ENCODE measurements at places on chromosomes 13 and 19. TPM values are rescaled to one million over a fixed set of nuclear protein-coding genes. Genes with fewer than 3 reads are reported as not detected.

GRCh38 chr13:49844181-49844580 is 51.7 kb upstream of the KPNA3 start:
- no peak for DNase-seq

DNA sequence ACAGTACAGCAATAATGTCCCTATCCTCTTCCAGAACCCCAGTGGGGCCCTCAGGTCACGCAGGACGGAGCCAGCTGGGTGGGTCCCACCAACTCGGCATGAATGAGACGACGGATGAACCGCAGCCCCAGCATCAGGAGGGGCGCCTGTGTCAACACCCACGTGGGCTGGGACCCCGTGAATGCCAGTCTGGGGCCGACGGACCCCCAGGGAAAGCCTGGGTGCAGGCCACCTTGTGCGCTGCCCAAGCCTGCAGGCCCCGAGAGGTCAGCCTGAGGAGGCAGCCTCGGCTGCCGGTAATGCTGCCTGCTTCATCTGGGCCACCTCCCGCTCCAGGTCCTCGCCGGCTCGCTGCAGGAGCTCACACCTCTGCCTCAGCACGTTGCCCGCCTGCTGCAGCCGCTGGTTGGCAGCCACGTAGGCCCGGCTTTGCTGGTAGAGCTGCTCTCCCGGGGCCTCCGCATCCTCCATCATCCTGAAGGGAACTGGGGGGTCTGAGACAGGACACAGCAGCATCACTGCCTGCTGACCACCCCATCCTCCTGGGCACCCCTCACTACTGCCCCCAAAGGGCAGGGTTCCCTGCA is 4.2 kb downstream of the C19orf25 start:
- no peak for DNase-seq

GRCh38 chr19:39602224-39602623 is at the start of gene LGALS13:
LGALS13 (plus strand) TSS chr19:39602524; CDS start chr19:39602569, 45 bp downstream.
- no peak for DNase-seq

TSSK6 gene
- total RNA-seq: 0.07 TPM

DNA sequence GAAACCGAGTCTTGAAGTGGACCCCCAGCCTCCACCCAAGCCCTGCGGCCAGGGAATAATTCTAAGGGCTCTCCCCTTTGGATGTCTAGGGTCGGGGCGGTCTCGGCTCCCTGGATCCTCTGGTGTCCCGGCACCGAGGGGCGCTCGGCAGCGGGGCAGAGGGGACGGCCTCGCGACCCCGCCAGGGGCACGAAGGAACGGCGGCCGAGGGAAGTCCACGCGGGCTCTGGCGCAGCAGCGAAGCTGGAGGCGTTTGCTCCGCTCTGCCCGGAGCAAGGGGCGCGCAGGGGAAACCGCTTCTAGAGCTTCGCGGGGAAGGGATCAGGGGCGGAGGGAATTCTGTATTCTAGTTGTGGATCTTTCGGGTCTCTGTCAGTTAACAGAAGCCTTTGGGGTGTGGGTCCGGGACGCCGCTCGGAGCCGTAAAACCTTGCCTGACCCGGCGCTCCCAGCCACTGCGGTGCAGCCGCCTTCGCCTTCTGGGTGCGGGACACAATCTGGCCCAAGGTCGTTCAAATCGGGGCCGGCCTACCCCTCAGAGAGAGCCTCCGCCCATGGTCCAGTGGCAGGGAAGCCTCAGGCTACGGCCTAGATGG is 118.2 kb downstream of the KCNRG start:
- DNase-seq: no peak

Measured in M059J (cell line).